ENCODE measurements at places on chromosomes 1 and 21.

DNA sequence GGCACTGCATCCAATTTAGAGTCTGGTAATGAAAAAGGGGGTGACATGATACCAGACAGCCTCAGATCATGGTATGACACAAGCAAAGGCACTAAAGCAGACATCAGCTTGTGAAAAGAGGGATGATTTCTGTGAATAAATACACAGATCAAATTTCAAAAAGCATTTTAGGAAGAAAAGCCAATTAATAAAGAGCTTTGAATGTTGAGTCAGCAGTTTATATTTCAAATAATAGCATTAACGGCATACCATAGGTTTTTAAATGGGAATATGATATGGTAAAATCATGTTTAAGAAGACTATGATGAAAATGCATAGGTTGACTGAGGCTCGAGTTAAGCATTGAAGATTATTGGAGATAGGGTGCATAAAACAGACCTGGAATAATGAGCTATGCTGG, 13.5 kb downstream of the KCNT2 start:
- no peak for DNase-seq

GRCh38 chr21:43193088-43193650, 24.4 kb downstream of the CRYAA start:
- no peak for DNase-seq

GRCh38 chr1:245060684-245061374, 94.0 kb upstream of the KIF26B start:
- DNase-seq = no peak

- no peak for DNase-seq
Observed at GRCh38 chr21:46622226-46622625, 13.2 kb upstream of the PRMT2 start.

- DNase-seq = no peak
Observed at GRCh38 chr1:31920956-31921355, 17.2 kb downstream of the PTP4A2 start.

DNA sequence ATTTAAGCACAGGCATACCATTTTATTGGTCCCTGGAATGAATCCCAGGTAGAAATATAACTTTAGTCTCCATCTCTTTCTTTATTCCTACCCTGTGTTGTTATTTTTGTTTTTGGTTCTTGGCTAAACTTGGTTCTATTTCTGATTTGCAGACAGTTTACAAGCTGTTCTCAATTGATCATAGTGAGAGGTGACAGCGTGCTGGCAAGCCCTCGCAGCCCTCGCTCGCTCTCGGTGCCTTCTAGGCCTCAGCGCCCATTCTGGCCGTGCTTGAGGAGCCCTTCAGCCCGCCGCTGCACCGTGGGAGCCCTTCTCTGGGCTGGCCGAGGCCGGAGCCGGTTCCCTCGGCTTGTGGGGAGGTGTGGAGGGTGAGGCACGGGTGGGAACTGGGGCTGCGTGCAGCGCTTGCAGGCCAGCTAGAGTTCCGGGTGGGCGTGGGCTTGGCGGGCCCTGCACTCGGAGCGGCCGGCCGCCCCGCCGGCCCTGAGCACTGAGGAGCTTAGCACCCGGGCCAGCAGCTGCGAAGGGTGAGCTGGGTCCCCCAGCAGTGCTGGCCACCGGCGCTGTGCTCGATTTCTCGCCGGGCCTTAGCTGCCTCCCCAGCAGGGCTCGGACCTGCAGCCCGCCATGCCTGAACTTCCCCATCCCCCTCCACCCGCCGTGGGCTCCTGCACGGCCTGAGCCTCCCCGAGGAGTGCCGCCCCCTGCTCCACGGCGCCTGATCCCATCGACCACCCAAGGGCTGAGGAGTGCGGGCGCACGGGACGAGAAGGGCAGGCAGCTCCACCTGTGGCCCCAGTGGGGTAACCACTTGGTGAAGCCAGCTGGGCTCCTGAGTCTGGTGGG, 38.7 kb downstream of the SNRPE start:
- DNase-seq = no peak

GRCh38 chr21:32570456-32570855, 14.9 kb downstream of the TCP10L start:
- no peak for DNase-seq

GRCh38 chr1:94643819-94644218, 102.3 kb upstream of the F3 start:
- DNase-seq = no peak

DNA sequence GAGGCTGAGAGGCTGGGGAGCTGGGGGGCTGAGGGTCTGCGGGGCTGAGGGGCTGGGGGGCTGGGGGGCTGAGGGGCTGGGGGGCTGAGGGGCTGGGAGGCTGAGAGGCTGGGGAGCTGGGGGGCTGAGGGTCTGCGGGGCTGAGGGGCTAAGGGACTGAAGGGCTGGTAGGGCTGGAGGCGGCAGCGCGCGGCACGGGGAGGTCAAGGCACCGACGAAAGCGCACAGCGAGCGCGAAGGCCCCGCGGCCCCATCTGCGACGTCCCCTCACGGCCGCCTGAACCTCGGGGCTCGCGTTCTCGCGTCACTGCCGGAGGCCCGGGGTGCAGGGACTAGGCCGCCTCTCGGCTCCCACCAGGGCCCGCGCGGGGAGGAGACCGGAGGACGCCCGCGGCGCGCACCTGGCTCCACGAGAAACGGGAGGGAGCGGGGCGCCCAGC, 356 bp downstream of the INTS11 start:
- DNase-seq = no peak

GRCh38 chr1:8736927-8737326, 80.5 kb downstream of the RERE start:
- no peak for DNase-seq

- DNase-seq = no peak
Observed at GRCh38 chr1:221087919-221088318, 208.7 kb downstream of the HLX start.

- no peak for DNase-seq
Observed at GRCh38 chr1:112472142-112472541, 36.6 kb upstream of the WNT2B start.

DNA sequence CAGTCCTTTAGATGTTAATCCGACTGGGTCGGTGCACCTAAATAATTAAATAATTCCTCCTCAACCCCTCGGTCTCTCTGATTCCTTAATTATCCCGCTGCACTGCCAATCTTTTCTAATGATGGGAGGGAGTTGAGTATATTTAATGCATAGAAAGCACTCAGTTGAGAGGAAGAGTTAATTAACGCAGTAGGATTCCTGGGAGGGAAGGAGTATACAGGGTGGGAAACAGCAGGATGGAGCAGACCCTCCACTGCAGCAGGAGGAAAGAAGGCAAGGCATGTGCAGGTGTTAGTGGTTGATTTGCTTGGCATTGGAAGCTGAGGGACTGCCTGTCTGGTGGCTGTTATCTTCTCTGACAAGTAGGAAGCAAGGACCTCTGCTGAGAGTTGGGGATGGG, 9.9 kb upstream of the REN start:
- no peak for DNase-seq

GRCh38 chr1:186634511-186634910, 45.7 kb downstream of the PTGS2 start:
- no peak for DNase-seq

DNA sequence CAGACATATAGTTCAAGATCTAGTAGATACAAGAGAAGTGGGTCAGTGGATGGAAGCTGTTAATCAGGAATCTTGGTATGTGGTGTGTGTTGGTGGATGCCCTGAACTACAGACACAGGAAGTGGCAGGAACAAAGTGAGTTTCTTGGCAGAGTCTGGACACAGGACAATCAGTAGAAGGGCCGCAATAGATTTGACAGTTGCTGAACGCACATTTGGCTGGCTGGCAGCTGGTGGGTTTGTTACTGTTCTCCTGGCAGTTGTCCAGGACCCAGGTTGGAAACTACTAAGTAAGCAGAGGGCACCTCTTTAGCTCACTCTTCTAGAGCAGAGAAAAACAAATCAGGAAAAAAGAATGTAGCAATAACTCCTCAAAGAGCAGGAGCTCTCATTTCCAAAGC, 13.2 kb downstream of the KRTAP26-1 start:
- no peak for DNase-seq

DNA sequence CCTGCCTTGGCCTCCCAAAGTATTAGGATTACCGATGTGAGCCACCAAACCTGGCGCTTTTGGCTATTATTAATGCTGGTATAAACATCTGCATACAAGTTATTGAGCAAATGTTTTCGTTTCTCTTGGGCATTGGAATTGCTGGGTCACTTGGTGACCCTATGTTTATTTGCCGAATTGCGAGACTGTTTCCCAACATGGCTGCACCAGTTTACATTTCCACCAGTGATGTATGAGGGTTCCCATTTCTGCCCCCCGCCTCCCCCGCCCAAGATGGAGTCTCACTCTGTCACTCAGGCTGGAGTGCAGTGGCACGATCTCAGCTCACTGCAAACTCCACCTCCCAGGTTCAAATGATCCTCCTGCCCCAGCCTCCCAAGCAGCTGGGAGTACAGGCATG, 20.9 kb downstream of the SFPQ start:
- DNase-seq = no peak

DNA sequence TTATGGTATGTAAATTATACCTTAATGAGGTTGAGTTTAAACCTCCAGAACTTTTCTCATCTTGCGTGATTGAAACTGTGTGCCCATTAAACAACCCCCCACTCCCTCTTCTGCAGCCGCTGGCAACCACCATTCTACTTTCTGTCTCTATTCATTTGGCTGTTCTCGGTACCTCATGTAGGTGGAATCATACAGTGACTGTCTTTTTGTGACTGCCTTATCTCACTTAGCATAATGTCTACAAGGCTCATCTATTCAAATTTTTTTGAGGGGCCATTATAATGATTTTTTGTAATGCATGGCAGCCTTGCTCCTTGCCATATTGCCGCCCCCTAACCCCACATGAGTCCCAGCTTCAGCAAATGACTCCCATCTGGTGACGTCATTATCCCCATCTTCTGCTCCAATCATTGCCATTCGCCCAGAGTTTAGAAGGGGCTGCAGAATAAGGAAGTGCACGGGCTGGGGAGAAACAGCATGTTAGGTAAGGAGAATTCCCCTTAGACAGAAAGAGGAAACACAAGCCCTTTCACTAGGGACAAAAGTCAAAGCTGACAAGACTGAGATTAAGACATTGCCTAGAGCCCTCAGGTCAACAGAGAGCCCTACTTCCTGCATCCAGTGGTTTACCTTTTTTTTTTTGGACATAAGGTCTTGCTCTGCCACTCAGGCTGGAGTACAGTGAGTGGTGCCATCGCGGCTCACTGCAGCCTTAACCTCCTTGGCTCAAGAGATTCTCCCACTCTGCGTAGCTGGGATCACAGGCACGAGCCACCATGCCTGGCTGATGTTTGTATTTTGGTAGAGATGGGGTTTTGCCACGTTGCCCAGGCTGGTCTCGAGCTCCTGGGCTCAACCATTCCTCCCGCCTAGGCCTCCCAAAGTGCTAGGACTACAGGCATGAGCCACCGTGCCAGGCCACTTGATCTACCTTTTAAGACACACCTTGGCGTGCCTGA, 78.4 kb upstream of the ERRFI1 start:
- no peak for DNase-seq

- DNase-seq = peak; percentile 97
Observed at GRCh38 chr1:24694380-24694843, 50.8 kb upstream of the CLIC4 start.

- no peak for DNase-seq
Observed at GRCh38 chr1:33687000-33687399, 176.9 kb upstream of the HMGB4 start.

DNA sequence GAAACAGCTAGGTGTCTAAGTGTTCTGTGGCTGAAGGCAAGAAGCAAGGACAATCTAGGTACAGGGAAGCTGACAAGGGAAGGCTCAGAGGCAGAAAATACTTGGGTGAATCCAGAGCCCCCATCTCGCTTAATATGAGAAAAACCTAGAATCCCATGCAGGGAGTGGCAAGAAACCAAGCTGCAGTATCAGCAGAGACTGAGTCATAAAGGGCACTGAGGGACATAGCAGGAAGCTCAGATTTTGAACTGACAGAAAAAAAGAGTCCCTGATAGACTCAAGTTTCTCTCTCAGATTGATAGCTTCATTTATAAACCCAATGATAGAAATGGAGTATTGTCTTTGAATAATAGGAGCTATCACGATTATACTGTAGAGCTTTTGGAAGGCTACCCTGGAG, 77.3 kb upstream of the KCNJ15 start:
- DNase-seq = no peak

DNA sequence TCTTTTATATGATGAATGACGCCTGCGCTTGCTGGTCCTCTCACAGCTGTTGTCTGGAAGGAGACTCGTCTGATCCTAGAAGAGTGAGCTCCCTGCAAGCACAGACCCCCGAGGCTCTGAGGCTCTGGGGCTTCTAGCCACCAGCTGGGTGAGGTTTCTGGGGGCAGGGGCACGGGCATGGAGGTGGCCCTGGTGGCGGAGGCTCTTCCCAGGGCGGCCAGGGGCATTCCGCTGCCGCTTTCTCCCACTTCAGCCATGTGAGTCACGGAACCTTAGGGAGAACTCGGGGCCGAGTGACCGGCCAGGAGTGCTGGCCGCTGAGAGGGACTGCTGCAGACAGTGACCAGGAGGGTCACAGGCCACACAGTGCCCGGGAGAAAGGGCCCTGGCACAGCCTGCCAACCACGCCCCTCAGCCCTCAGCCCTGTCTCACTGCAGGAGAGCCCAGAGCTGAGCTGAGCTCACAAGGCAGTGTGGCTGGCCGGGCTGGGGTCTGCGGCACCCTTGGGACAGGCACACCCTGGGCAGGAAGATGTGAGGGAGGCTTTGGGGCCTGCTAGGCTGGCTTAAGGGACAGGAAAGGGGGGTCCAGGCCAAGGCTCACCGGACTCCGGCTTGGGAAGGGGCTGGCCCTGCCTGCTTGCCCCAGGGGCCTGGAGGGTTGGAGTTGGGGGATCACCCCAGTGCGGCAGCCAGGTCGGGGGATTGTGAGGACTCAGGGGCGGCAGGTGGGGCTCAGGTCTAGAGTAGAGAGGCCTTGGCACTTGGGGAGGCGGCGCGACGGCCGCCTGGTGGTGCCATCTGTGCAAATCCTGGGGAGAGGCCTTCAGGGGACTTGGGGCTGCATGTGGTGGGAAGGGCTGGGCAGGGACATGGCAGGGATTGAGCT, 35.7 kb downstream of the MORN1 start:
- DNase-seq = no peak

GRCh38 chr1:192256674-192257334, 60.0 kb upstream of the RGS21 start:
- DNase-seq = no peak

GRCh38 chr21:42472521-42472920, 23.5 kb downstream of the RSPH1 start:
- no peak for DNase-seq

DNA sequence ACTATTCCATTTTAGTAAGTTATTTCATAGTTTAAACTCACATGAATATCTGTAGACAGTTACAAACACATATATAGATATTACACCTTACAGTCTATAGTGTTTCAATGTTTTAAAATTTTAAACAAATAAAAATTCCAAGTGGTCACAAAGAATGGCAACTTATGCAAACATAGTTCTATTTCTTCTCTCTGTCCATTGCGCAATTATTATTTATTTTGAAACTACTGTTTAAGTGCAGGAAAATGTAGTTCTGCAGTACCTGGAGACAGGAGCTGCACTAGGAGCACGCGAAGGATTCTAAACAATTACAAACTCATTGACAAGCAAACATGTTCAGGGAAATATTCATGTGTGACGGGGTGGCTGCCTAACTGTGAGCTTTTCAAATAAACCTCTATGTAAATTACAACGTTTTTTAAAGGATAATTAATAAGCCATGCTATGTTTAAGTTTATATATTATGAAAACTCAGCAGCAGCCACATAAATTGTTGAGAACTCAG, 312.0 kb upstream of the DUSP10 start:
- DNase-seq = no peak
